NT2/D1 (cell line): ENCODE measurements at places on chromosomes 4 and X.
A peak's percentile ranks its signal among the peaks of the same experiment; 100 is the strongest.

DNA sequence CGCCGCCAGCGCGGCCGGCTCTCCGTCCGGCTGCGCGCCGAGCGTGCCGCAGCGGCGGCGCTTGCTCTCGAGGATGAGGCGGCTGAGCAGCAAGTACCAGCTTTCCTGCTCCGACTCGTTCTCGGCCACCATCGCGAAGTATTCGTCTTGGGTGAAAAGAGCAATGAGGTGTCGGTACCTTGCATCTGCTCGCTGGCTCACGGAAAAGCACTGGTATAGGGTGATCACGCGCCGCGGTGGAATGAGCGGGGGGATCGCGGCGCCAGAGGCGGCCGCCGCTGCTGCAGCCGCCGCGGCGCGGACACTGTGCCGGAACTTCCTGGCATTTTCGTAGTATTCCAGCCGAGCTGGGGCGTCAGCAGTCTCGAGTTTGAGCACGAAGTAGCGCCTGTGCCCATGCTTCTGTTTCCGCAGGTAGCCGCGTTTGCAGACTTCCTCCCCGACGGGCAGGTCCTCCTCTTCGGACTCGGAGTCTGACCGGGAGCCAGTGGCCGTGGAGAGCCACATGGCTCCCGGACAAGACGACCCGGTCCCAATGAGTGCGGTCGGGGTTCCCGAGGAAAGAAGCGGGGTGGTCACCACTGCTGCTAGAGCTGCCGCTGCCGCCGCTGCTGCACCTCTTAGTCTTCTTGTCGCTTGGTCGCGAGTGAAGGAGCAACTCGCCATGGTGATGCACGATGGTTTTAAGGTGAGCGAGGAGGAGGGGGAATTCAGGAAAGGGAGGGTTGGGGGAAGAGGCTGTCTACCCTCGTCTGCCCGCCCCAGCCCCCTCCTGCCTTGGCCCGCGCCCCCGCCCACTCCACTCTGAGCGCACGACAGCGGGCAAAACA, 469 bp downstream of the IRS4 start:
- no peak for DNase-seq

DNA sequence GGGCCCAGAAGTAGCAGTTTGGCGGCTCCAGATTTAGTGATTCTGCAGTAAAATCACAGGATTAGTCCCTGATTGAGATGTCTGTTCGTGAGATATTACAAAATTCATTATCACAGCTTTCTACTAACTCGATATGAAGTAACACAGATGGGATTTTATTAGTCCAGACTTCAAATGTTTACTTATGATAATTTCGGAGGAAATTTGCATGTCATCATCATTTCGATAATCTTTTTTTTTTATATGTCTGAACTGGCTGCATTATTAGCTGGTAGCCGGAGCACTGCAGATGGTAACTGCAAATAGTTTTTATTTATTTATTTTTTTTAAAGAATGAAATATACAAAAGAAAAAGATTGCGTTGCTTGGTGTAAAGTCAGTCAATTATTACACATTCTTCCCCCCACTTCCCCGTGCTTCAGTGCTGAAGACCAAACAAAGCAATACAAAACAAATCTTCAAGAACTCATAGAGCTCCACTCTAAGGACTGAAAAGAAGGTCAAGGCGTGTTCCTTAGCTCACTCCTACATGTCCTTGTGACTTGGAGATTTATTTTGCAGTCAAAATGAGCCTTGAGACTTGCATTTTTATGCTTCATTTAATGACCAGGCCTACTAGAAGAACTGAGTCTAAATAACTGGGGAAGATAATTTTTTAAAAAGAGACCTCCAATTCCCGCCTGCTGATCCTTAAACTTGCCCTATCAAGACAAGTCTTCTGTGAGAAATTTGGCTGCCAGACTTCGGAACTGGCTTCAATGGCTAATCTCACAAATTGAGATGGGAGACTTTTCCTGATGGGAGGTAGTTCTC, 11.7 kb upstream of the PITX2 start:
- DNase-seq = no peak

DNA sequence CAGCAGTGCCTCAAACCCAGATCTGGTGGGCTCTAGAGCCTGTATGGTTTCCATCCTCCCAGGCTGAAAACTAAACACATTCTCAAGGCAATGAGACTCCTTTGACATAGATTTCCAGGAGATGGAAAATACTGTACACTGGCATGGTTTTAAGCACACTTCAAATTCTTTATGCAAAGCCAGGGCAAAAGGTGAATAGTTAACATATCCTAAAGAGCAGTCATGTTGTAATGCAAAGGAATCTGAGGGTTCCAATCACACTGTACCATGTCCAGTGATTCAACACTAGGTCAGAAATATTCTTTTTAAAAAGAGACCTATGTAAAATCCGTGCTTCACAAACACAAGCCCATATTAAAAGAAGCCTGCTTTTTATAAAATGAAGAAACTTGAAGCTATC, 195.3 kb downstream of the QDPR start:
- DNase-seq = no peak

GRCh38 chrX:132809581-132809980, 148.8 kb downstream of the HS6ST2 start:
- DNase-seq = no peak

GRCh38 chrX:119638725-119639471, 32.7 kb upstream of the NKRF start:
- no peak for DNase-seq

- no peak for DNase-seq
Measured at GRCh38 chr4:112279025-112279881, 6.5 kb downstream of the TIFA start.

- no peak for DNase-seq
Measured at GRCh38 chr4:172716291-172716690, 452.3 kb upstream of the GALNT7 start.

- no peak for DNase-seq
Measured at GRCh38 chr4:63869370-63869769, 539.9 kb downstream of the TECRL start.

DNA sequence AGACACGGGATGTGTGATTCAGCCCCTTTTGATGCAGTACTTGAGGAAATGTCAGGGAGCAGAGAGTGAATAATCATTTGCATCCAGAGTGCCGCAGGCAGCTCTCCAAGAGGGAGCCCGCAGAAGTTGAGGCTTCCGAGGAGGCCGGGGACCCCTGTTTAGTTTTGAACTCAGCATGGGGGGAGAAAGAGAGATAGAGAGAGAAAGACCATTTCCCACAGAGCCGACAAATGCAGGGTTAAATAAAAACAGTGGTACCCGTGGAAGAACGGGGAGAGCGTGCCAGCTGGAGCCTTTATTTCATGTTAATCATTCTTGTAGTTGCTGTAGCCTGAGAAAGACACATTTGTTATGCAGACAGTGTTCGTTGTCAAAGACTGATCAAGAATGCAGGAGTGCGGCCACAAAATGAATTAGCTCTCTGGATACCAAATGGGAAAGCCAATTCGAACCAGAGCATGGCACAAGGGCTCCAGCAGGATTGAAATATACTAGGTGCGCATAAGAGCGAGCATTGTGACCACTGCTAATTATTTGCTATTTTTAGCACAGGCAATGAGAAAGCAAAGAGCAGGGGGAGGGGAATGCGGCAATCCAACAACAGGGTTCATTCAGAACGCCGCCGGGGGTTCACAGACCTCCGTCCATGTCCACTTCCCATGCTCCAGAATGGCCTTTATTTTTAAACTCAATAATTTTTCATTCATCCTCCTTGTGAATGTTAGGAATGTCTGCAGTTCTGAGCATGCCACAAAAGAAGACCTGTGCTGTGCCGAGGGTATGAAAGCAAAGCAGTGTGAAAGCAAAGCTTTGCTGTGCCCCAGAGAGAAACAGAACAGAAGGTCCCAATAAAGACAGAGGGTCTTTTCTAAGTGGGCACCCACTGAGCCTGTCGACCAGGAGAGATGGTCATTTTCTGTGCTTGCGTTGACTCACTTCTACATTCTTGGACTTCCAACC, 243.9 kb upstream of the VCX3A start:
- peak; percentile 74 for DNase-seq

DNA sequence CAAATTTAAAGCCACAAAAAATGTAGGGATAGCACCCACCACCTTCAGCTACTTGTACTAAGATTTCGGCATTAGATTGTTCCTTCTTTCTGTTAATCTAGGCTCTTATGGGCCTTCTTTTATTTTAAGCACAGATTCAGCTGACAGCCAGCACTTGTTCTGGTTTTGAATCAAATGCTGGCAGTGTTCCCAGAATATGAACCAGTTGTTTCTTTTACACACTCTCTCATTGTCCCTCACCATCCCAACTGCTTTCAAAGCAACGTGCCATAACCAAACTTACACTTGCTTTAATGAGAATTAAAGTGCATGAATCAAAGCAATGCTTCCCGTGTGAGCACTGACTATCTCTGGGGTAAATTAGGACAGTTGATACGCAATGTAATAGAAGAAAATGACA, 744.5 kb upstream of the FAM241A start:
- DNase-seq = no peak

DNA sequence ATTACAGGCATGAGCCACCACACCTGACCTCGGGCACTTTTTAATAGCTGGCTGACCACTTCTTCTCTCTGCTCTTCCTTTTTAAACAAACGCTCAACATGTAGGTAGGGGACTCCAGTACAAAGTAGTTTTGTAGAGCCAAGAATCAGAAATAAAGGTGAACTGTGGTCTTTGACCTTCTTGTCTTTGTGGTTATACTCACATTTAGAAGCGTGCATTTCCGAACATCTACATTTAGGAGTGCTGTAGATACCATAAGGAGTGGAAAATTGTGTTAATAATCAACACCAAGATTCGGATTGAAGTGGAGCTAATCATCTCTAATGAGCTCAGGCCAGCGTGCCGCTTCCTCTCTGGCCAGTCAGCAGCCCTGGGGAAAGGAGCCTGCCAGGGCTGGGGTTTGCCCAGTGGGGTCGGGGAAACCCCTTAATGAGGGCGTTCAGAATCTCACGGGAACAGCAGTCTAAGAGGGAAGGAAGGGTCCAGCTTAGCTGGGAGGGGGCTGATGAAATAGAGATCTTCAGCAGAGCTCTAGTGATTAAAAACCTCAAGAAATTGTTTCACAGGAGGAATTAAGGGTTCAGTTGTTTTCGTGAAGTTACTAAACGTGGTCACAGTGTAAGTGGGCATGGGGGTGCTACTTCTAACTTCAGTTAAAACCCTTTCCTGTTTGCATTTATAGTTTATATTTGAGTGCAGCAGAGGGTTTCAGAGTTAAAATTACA, 81.2 kb downstream of the GAB1 start:
- DNase-seq = no peak

- no peak for DNase-seq
Measured at GRCh38 chr4:166628454-166628853, 605.8 kb downstream of the SPOCK3 start.

DNA sequence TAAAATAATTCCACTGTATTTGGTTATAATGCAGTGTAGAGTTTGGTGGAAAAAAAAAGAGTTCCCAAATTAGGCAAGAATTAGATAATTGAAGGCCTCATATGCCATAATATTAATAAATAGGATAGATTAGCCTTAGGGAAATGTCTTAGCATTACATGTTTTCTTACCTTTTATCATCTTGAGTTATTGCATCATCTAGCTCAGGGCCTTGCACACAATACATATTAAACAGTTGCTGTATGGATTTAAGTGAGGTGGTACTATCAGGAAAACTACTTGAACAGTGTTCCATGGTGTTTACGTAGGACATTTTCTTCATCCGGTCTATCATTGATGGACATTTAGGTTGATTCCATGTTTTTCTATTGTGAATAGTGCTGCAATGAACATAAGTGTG, 419.4 kb downstream of the EPHA5 start:
- no peak for DNase-seq

DNA sequence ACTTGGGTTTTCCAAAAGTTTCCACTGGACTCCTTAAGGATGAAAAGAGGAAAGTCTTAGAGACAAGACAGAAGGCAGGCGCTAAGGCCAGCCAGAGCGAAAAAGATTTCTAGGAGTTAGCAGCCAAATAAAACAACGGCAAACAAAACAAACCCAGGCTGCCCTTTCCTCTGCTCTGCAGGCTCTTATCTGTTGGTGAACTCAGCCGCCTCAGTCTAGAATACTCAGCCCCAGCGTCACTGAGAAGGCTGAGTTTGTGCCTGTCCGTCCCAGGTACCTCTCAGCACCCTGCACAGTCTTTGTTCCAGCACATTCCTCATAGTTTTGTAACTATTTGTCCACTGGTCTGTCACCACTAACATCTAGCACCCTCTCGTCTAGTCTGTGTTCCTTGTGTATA, 75.6 kb upstream of the FAM9C start:
- DNase-seq = no peak

DNA sequence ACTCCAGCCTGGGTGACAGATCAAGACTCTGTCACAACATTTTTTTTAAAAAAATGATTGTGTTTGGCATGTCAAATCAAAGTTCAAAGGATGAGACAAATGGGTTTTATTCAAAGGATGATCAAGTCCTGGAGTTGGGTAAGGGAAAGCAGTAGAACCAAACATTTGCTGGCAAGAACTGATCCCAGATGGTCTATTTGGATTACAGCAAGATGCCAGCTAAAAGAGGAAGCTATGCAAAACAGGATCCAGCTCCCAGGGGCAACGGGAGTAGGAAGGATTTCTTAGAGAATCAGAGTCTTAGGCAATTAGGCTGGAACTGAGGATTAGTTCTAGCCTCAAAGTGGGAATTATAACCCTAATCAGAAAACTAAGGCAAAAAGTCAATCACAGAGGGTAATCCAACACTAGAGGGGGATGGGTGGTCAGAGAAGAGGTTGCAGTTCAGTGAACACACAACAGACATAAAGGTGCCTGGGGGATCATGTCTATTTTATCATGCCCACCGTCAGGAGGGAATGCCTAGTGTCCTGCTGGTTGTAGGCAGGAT, 133.0 kb upstream of the PLS3 start:
- DNase-seq = no peak

DNA sequence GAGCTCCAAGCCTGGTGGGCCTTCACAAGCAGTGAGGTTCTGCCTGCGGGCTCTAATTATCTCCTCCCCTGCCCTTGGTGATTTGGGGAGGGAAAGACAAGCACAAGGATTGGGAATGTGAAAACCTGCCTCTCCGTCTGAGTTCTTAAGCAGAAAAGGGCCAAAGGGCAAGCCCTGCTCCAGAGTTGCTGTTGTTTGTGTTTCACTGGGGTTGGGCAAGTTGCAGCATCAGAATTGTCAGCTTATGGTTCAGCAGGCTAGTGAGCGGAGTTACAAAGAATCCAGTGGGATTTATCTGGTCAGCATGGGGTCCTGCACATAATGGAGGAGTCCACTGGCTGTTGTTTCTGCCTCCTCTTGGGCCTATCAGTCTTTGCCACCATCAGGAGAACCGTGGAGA, 60.5 kb downstream of the NHS start:
- no peak for DNase-seq

- no peak for DNase-seq
Measured at GRCh38 chr4:139564502-139564901, 8.5 kb upstream of the SETD7 start.

GRCh38 chrX:8033175-8033574, 106.0 kb upstream of the PNPLA4 start:
- no peak for DNase-seq
